ENCODE measurements at places on chromosomes 4 and X.
A peak's percentile ranks its signal among the peaks of the same experiment; 100 is the strongest.

- no peaks in the 10 kb centered on the region for H3K27me3 ChIP-seq
- H3K4me1 ChIP-seq = no peaks in the 10 kb centered on the region
- no peaks in the 10 kb centered on the region for H3K36me3 ChIP-seq
- DNase-seq = no peak
- H3K4me3 ChIP-seq = no peak overlapping the region
Measured at GRCh38 chr4:117326091-117326490, 240.7 kb upstream of the TRAM1L1 start.

DNA sequence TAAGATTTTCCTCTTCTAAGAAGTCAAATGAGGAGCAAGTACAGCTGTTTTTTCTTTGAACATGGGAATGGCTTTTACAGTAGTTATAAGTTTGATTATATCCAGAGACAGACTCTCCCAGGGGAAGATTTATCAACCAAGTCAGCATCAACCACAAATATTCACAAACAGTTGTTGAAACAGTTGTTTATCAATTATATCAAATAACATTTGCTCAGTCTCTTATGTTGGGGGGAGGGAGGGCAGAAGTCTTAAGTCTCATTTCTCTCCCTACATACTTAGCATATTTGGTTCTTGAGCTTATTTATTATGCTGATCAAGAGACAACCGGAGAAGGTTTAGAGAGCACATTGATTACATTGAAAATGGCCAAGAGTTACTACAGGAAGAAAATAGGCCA, 110.1 kb downstream of the FBXO8 start:
- no peak overlapping the region for H3K4me3 ChIP-seq
- no peaks in the 10 kb centered on the region for H3K36me3 ChIP-seq
- no peaks in the 10 kb centered on the region for H3K27me3 ChIP-seq
- no peak overlapping the region for H3K27ac ChIP-seq
- DNase-seq = no peak

DNA sequence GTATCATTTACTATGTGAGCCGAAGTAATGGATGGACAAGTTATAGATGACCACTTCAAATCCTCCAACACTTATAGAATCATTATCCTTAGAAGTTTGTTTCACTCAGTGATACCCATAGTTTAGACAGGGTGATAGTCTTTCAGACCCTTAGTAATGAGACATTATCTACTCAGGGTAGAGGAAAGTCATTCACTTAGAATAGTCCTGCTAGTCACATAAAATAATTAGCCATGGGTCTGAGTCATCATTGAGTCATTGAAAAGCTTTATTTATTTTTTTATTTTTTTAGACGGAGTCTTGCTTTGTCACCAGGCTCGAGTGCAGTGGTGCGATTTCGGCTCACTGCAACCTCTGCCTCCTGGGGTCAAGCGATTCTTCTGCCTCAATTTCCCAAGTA, 321.7 kb upstream of the FSTL5 start:
- DNase-seq = no peak
- H3K4me1 ChIP-seq = no peaks in the 10 kb centered on the region
- H3K27me3 ChIP-seq = no peaks in the 10 kb centered on the region
- H3K27ac ChIP-seq = no peak overlapping the region
- no peaks in the 10 kb centered on the region for H3K36me3 ChIP-seq
- H3K4me3 ChIP-seq = no peak overlapping the region

GRCh38 chrX:63869506-63869905, 84.5 kb upstream of the ARHGEF9 start:
- DNase-seq = no peak
- H3K27me3 ChIP-seq = no peaks in the 10 kb centered on the region
- no peaks in the 10 kb centered on the region for H3K4me1 ChIP-seq
- H3K4me3 ChIP-seq = no peak overlapping the region

GRCh38 chr4:40228497-40229365, 31.9 kb downstream of the RHOH start:
- no peaks in the 10 kb centered on the region for H3K27me3 ChIP-seq
- no peak for DNase-seq
- H3K4me3 ChIP-seq = no peak overlapping the region
- no peak overlapping the region for H3K27ac ChIP-seq
- H3K4me1 ChIP-seq = no peaks in the 10 kb centered on the region

- no peaks in the 10 kb centered on the region for H3K4me1 ChIP-seq
- no peak for DNase-seq
- no peak overlapping the region for H3K4me3 ChIP-seq
Measured at GRCh38 chr4:158622251-158622650, 49.4 kb downstream of the C4orf46 start.

DNA sequence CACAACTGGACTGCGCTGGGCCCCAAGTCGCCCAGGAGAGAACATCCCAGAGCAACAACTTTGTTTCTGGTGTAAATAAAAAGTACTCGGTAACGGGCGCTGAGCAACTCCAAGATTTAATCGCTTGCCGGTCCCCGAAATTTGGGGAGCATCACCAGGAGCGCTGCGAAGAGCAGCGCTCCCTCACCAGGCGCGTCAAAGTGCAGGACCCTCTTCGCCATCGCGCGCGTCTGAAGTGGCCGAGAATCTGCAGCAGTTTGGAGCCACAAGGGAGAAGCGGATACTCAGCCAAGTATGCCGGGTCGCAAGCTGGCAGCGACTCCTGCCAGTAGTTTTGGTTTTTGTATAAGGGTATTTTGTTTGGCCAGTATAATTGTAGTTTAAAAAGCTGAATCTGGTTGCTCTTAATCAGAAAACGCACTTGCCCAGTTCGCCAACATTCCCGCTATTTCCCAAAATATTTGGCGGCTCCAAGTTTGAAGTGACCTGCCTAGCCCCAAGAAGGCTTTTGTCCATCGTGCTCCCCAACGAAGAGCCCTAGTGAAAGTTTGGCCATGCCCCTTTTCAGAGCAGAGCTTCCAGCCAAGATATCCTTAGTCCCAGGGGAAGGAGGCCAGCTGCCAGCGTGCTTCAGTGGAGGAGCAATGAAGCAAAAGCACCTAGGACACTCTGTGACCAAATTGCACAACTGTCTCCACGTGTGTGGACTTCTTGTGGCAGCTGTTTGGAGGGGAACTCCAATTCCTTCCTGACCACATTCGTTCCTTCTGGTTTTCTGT, 557 bp upstream of the KDR start:
- H3K27ac ChIP-seq = peak overlapping the region; percentile 1
- DNase-seq = no peak
- H3K27me3 ChIP-seq = no peaks in the 10 kb centered on the region
- no peaks in the 10 kb centered on the region for H3K36me3 ChIP-seq
- H3K4me3 ChIP-seq = peak overlapping the region; percentile 39

DNA sequence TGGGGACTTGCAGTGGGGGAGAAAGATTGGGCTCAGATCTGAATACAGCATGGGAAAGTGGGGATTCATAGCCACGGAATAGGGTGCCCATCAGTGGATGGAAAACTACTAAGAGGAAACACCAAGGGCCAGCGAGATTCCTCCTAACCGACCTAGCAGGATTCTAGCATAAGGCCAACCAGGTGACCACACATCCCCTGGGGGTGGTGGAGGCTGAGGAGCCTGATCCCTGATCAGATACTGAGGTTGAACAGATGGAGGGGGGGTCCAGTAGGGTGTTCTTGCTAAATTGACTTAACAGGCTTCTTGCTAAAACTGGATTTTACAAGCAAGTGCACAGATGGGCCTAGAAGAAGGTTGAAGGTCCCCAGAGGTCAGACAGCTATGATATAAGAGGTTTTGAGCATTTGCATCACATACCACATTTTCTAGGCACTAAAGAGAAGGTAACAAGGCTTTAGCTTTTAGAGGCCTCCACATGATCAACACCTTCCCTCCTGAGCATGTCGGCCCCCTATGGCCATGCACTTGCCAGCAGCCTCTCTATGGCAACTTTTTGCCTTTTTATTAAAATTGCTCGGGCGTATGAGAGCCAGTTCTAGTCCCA, 69.1 kb upstream of the PUDP start:
- H3K27me3 ChIP-seq = no peaks in the 10 kb centered on the region
- H3K27ac ChIP-seq = no peak overlapping the region
- no peak overlapping the region for H3K4me3 ChIP-seq

DNA sequence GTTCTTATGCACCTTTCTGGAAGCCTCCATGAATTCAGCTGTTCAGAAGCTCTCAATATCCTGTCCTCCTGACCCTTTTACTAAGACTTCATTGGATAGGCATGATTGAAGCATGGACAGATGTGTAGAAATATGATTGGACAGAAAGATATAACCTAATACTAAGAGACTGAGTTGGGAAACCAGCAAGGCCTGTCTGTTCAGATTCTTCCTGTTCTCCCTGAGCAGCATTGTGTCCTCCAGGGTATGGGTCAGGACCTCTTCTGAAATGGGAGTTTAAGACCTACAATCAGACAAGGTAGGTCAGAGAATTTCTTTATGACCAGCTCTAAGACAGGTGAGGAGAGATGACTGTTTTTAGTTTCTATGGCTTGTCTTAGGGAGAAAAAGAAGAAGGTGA, 23.9 kb upstream of the MAGEA11 start:
- no peak overlapping the region for H3K27ac ChIP-seq
- no peaks in the 10 kb centered on the region for H3K27me3 ChIP-seq
- H3K4me3 ChIP-seq = no peak overlapping the region
- no peaks in the 10 kb centered on the region for H3K36me3 ChIP-seq
- H3K4me1 ChIP-seq = no peaks in the 10 kb centered on the region

- H3K4me1 ChIP-seq = no peaks in the 10 kb centered on the region
- H3K4me3 ChIP-seq = no peak overlapping the region
- H3K27ac ChIP-seq = peak overlapping the region; percentile 18
- no peaks in the 10 kb centered on the region for H3K27me3 ChIP-seq
- no peaks in the 10 kb centered on the region for H3K36me3 ChIP-seq
Measured at GRCh38 chr4:26141911-26142638, 178.7 kb upstream of the RBPJ start.

GRCh38 chr4:14620567-14621141, 381.6 kb upstream of the CPEB2 start:
- no peak overlapping the region for H3K27ac ChIP-seq
- H3K4me3 ChIP-seq = no peak overlapping the region
- no peak for DNase-seq
- H3K36me3 ChIP-seq = no peaks in the 10 kb centered on the region
- no peaks in the 10 kb centered on the region for H3K27me3 ChIP-seq
- no peaks in the 10 kb centered on the region for H3K4me1 ChIP-seq

GRCh38 chr4:7167706-7168105, 24.6 kb upstream of the SORCS2 start:
- no peaks in the 10 kb centered on the region for H3K4me1 ChIP-seq
- no peak overlapping the region for H3K4me3 ChIP-seq
- no peaks in the 10 kb centered on the region for H3K36me3 ChIP-seq

GRCh38 chr4:144614850-144615585, 30.9 kb upstream of the HHIP start:
- H3K4me1 ChIP-seq = no peaks in the 10 kb centered on the region
- no peaks in the 10 kb centered on the region for H3K36me3 ChIP-seq
- no peak overlapping the region for H3K27ac ChIP-seq
- DNase-seq = no peak

DNA sequence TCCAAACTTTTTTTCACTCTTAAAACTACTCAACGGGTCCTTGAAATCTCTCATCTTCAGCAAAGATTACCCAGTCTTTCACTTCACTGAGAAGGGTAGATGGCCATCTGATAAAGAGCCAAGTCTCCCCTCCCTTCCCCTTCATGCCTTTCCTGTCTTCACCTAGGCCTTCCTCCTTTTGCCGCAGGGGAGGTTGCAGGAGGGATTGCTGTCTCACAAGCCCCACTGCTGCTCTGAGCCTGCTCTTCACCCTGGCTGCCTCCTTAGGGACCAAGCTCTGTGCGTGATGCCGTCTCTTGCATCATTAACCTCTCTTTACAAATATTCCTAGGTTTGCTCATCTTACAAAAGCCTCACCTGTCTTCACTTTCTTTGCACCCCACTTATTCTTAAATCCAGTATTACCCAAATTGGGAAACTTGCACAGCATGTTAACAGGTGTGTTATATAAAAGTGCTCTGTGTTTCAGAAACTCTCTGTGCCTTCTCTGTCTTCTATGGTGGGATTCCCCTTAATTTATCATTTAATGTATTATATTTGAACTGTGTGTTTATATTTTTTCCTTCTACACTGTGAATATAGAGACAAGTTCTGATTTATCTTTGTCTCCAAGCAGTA, 3.8 kb downstream of the ZFX start:
- H3K4me3 ChIP-seq = peak overlapping the region; percentile 3
- peaks cover 5% of the 10 kb centered on the region for H3K36me3 ChIP-seq
- no peak for DNase-seq
- no peaks in the 10 kb centered on the region for H3K27me3 ChIP-seq
- H3K27ac ChIP-seq = no peak overlapping the region

GRCh38 chrX:21376636-21377035, 2.4 kb downstream of the CNKSR2 start:
- H3K27ac ChIP-seq = no peak overlapping the region
- H3K36me3 ChIP-seq = no peaks in the 10 kb centered on the region
- DNase-seq = no peak
- no peaks in the 10 kb centered on the region for H3K27me3 ChIP-seq
- peaks cover 5% of the 10 kb centered on the region for H3K4me1 ChIP-seq

- H3K4me1 ChIP-seq = no peaks in the 10 kb centered on the region
- no peak for DNase-seq
- H3K4me3 ChIP-seq = peak overlapping the region; percentile 50
- no peaks in the 10 kb centered on the region for H3K36me3 ChIP-seq
Measured at GRCh38 chrX:16882169-16882568, 12.0 kb upstream of the RBBP7 start.

DNA sequence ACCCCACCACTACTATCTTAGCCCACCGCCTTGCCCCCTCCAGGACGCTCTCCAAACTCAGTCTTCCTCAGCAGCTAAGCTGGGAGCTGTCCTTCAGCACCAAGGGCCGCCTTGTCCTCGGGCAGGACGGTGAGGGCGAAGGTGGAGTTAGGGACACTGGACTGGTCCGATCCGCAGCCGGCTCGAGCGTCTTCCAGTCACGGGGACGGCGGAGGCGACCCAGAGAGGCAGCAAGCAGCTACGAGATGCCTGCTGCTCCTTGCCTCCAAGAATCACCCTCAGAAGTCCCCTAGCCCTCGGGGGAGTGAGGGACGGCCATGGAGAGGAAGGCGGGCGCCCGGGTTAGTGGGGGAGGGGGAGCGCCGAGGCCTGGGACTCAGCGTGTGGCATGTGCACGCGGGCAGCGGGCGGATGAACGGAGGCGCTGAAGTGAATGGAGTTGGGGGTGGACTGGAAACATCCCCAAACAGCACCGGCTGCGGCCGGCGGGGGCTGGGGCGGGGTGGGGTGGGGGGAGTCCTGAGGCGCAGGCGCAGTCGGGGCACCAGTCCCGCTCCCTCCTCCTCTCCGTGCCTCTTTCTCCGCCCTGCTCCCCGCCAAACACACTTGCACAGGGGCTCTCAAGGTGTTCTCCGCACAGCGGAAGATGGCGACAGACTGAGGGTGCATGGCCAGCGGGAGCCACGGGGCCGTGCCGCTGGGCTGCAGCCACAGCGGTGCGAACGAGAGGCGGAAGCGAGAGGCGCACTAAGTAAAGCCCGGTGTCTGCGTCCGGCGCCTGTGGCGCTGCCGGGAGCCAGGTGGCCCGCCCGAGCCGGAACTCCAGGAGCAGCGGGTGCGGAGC, at the start of gene NALF2:
TSS of gene NALF2 (plus strand) at position 545 of the 844 bp plus-strand sequence. CDS start 957 bp downstream, outside the sequence.
- no peak for DNase-seq
- H3K4me3 ChIP-seq = peak within 1 kb of the TSS; percentile 58
- H3K4me1 ChIP-seq = no peaks in the 10 kb centered on the region
- H3K27ac ChIP-seq = peak within 1 kb of the TSS; percentile 77

DNA sequence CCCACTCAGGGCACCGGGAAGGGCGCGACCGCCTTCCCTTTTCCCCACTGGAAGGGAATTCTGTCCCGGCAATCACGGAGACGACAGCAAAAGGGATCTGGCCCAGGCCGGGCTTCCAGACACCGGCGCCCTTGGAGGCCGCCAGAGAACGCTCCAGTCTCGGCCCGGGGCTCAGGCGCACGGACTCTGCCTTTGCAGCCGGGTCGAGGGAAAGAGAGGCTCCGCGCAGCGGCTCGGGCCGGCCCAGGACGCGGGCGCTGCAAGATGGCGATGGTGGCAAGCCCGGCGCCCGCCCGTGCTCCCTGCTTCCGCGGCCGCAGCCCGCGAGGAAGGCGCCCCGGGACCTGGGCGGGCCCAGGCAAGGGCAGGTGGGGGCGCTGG, 1.1 kb downstream of the CTBP1 start:
- H3K27ac ChIP-seq = peak overlapping the region; percentile 98
- no peaks in the 10 kb centered on the region for H3K4me1 ChIP-seq
- H3K27me3 ChIP-seq = no peaks in the 10 kb centered on the region
- peak; percentile 59 for DNase-seq
- peak overlapping the region; percentile 96 for H3K4me3 ChIP-seq

Measured in right atrium auricular region (tissue), 2 donors.